Dorsolateral prefrontal cortex (tissue), 122 donors: ENCODE measurements at places on chromosomes 4 and X. TPM values are rescaled to one million over a fixed set of nuclear protein-coding genes. Genes with fewer than 3 reads are reported as not detected.
A peak's percentile ranks its signal among the peaks of the same experiment; 100 is the strongest.

The PQBP1 gene
- total RNA-seq = 61.3 TPM

DNA sequence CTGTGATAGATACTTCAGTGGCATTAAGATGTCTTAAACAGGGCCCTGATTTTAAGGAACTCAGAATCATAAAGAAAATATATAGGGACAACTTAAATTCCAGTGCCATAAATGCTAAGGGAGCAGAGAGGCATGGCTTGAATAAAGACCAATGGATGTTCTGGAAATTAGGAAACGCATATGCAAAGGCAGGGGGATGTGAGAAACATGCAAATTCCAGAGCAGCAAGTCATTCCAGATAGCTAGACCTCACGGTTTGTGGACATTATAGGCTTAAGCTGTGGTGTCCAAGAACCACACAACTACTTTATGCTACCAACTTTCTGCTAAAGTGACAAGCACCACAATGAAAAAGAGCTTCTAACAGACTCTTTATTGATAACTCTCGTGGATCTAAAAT, 132.6 kb upstream of the ANK2 start:
- DNase-seq = no peak

The NKX3-2 gene
- total RNA-seq = not detected

The KCND1 gene
- total RNA-seq = 9.1 TPM

The TMEM271 gene
- total RNA-seq = 26.8 TPM

GRCh38 chrX:119398587-119398973, 556 bp upstream of the SLC25A43 start:
- DNase-seq = no peak

The LNX1 gene
- total RNA-seq = 47.1 TPM

The SHROOM2 gene
- 17.2 TPM for total RNA-seq

GRCh38 chr4:166763018-166763417, 471.3 kb downstream of the SPOCK3 start:
- no peak for DNase-seq

The BMP15 gene
- total RNA-seq = not detected

DNA sequence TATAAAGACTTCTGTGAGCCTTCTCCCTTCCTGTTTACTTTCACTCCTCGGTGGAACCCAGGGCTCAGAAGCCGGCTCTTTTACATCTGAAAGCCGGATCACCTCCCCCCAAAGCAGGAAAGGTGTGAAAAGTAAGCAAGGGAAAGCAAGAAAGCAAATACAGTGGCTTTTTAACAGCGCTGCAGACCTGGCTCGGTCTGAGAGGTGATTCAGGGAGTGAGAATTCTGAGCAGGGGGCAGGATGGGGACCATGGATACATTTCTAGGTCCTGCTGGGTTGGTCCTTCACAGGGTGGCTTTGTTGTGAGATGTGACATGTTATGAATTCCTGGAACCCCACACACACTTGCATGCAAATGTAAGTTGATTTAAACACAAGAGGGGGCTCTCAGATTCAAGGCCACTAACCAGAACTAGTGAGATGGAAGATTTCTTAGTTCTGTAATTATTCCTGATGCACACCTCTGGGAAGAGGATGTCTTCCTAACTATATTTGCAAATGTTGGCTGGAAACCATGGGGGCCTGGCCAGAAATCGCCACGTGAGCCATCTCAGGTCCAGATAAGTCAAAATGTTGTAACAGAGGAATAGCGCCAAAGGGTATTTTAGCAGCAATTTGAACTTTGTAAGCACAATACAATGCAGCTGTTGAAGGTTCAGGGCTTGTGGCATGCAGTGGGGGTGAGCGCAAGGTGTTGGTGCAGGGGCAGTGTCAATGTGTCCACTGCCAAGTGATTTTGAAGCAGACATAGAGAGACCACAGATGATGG, 670.1 kb upstream of the LCORL start:
- DNase-seq = no peak

GRCh38 chr4:6267573-6267972, 2.1 kb upstream of the WFS1 start:
- no peak for DNase-seq

The SERTM2 gene
- total RNA-seq = not detected

GRCh38 chrX:119398974-119399771, at the start of gene SLC25A43:
SLC25A43 (plus strand) TSS chrX:119399336; CDS start chrX:119399404, 68 bp downstream.
- peak; percentile 9 for DNase-seq

DNA sequence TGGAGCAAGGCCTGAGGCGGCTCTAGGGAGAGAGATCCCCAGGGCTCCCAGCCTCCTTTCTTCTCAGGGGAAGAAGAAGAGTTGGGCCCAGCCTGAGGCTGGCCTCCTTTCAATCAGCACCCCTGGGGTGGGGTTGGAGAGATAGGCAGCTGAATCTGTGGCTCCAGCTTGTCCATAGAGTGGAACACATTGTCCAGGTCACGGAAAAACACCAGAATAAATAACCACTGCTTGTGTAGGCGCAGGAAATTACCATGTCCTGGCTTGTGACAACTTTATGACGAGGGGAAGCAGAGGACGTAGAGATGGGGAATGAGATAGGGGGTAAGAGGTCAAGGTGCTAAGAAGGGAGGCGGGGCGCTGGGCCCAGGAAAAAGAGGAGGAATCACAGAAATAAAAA, 80.8 kb upstream of the EFNB1 start:
- no peak for DNase-seq

DNA sequence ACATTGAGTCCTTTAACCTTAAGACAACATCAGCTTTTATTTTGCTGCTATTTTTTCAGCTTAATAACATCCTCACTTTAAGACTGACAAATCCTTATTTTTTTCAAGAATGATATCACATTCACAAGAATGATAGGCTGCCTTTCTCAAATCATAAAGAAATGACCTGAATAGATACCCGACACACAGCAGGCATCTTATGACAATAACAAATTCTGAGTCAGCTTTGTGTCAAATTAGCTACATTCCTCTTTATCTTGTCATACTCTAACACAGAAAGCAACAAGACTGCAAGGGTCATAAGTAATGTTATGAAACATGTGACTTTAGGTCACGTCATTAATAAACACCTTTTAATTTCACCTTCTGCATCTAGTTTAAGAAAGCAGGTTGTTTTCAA, 2387.6 kb downstream of the PCDH7 start:
- DNase-seq = no peak

GRCh38 chr4:184255871-184256642, 38.4 kb upstream of the ENPP6 start:
- peak; percentile 16 for DNase-seq

- DNase-seq = no peak
Measured at GRCh38 chrX:69286565-69286906, 121.3 kb upstream of the PJA1 start.

DNA sequence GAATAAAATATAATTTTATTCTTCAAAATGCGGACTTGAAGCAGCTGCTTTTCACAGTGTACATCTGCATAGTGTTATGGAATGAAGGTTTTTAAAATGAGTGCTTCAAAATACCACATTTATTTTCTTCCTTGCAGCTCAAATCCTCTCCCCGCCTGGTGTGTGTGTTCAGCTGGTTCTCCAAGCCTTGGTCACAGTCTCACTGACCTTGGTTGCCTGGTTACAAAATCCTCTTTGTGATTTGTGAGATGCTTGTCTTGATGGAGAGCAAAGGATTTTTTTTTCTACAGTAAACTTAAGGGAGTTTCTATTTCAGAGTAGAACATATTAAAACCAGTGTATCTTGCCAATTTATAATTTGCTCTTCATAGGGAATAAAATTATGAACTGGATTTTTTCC, 139.2 kb downstream of the PCDH18 start:
- no peak for DNase-seq

DNA sequence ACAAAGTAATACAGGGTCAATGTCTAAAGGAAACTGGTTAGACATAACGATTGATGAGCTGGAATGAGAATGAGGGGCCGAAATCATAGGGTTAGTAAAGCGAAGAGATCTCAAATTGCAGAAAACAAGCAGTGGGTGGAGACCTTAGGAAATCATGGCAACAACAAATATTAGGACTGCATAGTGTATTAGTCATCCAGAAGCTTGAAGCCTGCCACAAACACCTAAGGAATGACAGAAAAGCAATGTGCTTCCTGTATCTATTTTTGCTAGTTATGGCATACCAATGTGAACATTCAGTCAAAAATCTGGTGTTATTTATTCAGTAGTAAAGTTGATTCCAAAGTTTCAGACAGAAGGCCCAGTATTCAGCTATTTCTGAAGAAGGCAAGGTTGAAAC, 410.9 kb upstream of the CT83 start:
- DNase-seq = no peak

GRCh38 chr4:87031920-87032319, 97.1 kb downstream of the AFF1 start:
- DNase-seq = no peak

The MYL5 gene
- 8.8 TPM for total RNA-seq

The LUZP4 gene
- not detected for total RNA-seq

GRCh38 chrX:614136-614535, 16.5 kb upstream of the SHOX start:
- DNase-seq = no peak

The BANK1 gene
- 2.1 TPM for total RNA-seq

GRCh38 chr4:184080674-184081073, 137.0 kb downstream of the ENPP6 start:
- DNase-seq = no peak

The DIAPH2 gene
- 10.4 TPM for total RNA-seq

The CT45A5 gene
- total RNA-seq = not detected

The ETDB gene
- not detected for total RNA-seq

- no peak for DNase-seq
Measured at GRCh38 chrX:78106651-78106986, 2.6 kb downstream of the PGK1 start.

- no peak for DNase-seq
Measured at GRCh38 chr4:29336861-29337260, 1383.3 kb upstream of the PCDH7 start.

The SSX1 gene
- not detected for total RNA-seq

DNA sequence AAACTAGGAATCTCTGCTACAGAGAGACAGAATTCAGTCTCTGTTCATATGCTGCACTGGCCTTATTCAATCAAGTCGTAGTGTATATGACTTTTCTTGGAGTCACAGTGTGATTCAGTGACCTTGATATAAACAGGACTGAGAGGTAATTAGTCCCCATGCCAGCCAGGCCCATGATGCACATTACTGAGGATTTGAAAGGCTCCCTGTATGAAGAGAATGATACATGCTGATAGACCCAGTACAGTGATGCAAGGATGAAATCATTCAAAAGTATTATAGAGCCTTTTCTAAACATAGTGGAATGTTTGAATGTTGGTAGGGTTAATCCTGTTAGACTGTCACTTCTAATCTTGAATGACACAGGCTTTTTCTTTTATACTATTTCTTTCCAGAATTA, 34.1 kb downstream of the ANXA3 start:
- no peak for DNase-seq

The FAM184B gene
- 2.9 TPM for total RNA-seq

The AVPR2 gene
- not detected for total RNA-seq

DNA sequence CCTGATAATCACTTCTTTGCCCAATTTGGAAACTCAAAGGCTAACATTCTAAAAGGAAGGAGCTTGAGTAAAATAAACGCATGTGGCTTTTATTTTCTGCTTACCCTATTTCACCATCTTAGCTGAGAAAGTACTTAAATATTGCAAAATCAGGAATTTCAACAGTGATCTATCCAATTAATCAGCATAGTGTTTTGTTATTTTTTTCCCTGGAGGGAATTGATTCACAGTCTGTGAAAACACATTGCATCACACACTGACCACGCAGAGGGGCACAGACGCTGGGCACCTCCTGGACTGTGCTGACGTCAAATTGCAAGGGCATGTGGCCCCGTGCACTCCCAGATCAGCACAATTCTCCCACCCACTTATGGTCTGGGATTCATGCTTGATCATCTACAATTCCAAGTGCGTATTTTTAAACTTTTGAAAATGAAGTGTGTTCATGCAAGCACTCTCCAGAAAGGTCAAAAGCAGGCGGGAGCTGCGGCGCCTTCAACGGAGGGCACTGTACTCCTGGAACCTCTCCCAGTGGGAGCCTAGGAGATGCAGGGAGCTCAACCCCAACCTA, 320.6 kb upstream of the PPARGC1A start:
- DNase-seq = no peak

The NSUN7 gene
- 1.3 TPM for total RNA-seq

The MGARP gene
- total RNA-seq = 2.5 TPM

The HS6ST2 gene
- total RNA-seq = 10.8 TPM

The TCEAL5 gene
- 50.2 TPM for total RNA-seq

The TIMM17B gene
- 29.7 TPM for total RNA-seq

- no peak for DNase-seq
Measured at GRCh38 chr4:65472531-65472930, 197.8 kb downstream of the EPHA5 start.

The CAMK2D gene
- total RNA-seq = 91.2 TPM

DNA sequence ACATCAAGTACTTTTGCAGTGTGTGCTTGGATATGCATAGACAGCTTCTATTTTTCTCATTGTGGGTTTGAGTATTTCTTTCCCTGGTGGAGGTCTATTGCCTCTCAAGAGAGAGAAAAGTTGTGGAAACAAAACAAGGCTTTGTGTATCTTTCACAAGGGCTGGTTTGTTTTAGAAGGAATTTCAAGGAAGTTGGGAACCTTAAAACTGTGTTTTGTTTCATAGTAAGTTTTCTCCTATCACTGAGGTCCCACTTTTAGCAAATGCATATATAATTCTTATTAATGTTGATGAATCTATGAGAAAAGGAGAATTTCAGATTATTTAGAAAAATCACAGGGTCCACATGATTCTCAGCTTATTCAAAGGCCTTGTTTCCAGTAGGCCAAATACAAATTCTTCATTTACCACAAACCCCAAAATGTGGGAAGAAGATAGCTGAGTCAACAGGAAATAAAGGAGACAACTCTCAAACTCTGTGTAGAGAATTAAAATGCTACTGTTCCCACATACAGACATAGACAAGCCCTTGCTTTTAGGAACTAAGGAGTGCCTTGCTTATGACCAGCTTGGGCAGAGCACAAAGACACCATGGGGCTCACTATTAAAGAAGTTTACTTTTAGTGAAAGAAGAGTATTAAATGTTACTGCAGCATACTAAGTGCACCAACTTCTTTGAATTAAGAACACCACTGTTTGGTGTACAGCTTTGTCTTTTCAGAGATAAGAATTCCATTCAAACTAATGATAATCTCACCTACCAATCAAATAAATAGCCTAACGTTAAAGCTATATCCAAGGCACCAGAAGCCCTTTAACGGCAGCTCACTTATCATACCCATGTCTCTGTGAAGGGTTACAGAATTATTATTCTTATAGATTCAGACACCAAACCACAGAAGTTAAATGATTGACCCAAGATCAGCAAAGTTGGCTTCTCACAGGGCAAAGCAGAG, 177.4 kb upstream of the LEF1 start:
- no peak for DNase-seq
